Left cardiac atrium (tissue), 4 donors: ENCODE measurements at places on chromosomes 7 and 10. TPM values are rescaled to one million over a fixed set of nuclear protein-coding genes. Genes with fewer than 3 reads are reported as not detected.
A peak's percentile ranks its signal among the peaks of the same experiment; 100 is the strongest.

GRCh38 chr7:134778941-134779740, at the start of gene CALD1:
TSS of gene CALD1 (plus strand) at chr7:134779634. CDS start at chr7:134867734, 88,100 bp downstream.
- peak; percentile 80 for DNase-seq

GRCh38 chr7:32204361-32205018, 134.3 kb upstream of the PDE1C start:
- peak; percentile 73 for DNase-seq

- no peak for DNase-seq
Measured at GRCh38 chr10:522350-522749, 167.1 kb downstream of the DIP2C start.

DNA sequence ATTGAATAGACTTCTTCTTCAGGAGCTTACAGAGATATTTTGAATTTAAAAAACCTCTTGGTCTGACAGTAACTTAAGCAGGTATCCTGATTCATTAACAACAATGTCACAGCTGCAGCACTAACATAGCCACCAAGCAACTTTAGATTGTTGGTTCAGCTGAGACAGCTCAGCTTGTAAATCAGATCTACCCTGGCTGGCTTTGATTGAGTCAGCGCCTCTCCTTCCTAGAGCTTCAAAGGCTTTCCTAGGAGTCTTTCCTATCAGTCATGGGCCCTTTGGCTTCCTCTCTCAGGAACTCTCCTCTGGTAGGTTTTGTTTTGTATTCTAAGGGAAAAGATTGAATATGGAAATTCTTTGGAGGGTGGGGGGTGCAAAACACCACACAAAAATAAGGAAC, 70.7 kb upstream of the STEAP4 start:
- no peak for DNase-seq

- no peak for DNase-seq
Measured at GRCh38 chr7:44709945-44710596, 38.6 kb upstream of the ZMIZ2 start.

DNA sequence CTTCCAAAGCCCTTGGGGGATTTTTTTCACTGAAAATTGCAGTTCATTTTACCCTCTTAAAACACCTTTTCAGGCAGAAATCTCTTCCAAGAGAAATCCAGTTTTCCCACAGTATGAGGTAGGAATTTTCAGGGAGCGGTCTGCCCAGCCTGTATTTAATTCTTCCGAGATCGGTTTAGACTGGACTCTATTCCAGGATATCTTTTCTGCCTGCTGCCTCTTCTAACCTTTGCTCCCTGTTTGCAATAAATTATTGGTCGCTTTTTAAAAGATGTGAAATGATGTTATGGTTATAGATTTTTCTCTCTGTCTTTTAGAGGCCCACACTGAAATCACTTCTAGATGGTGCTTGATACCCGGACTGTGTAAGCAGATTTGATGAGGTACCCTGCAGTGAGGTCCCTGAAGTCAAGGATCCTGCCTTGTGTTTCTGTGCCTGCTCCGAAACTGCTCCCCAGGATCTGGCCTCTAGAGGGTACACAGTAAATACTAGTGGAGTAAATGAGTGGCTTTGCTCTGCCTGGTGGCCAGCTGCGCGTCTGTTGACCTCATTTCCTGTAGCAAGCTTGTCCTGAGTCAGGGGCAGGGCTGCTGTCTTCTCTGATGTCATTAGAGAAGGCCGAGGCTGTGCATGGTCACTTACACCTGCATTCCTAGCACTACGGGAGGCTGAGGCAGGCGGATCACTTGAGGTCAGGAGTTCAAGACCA, 191.6 kb downstream of the FANK1 start:
- no peak for DNase-seq

GRCh38 chr10:103696411-103697145, 158.8 kb downstream of the SH3PXD2A start:
- peak; percentile 88 for DNase-seq

GRCh38 chr7:73892003-73892999, 31.3 kb downstream of the TMEM270 start:
- peak; percentile 57 for DNase-seq

DNA sequence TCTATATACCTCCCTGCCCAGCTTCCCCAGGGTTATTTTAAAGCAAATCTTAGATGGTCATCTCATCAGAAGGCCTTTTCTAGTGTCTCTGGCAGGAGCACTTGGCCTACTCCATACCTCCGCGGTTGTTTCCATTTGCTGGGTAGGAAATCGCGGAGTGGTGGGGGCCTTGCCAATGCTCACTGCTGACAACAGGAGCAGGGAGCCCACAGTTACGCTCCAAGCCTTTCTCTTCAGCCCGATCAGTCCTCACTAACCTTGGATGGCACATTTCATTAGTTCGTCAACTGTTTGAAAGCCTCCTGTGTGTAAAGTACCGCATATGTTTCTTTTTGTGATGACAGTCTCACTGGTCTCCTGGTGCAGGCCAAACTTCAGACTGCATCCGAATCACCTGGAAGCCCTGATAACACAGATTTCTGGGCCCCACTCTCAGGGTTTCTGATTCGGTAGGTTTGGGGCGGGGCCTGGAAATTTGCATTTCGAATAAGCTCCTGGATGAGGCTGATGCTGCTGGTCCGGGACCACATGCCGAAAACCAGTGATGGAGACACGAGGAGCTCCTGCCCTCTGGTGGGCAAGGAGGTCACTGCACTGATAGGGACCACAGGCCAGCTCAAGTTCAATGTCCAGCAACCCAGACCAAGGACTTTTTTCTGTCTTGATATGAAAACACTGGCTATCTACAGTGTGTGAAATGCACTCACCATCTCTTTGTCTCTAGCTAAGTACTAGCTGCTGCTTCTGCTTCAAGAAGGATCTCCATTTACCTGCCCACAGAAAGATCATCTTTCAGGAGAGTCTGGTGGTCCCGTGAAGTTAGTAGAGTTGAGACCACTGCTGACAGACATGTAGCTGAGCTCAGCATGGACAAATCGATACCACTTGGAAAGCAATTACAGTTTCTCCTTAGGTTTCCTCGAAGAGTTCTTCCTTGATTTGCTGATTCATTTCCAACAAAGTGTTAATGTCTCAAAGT, 14.0 kb downstream of the LRGUK start:
- peak; percentile 73 for DNase-seq

DNA sequence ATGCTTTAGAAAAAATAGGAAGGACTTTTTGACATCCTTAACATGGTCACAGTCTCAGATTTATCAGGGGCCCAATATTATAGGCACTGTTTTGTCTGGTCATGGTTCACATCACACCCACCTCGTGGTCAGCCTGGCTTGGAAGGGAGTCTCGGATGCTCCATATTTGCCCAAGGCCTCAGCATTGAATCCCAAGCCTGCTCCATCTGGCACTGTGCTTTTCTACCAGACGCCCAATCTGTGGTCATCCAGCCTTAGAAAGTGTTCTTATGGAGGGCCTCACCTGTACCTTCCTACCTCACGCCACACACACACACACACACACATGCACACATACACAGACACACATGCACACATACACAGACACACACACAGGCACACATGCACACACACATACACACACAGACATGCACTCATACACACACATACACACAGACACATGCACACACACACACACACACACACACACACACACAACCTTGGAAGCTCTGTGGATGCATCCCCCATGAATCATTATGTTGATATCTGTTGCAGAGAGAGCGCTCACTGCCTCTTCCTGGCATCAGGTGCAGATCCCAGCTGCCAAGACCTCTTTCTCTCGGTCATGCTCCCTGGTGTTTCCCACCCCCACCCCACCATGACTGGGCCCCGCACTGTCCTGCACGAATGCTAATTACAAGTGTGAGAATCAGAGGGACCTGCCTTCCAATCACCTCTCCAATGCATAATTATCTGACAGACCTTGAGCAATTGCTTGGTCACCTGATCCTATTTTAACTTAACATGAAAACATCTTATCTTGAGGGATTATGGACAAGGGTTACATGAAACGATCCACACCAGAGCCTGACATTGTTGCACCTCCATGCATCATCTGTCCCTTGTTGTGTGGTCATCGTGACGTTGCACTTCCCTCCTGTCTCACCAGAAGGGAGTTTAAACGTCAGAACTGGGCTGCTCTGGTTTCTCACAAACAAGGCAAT, 122.7 kb upstream of the TMEM72 start:
- no peak for DNase-seq

DNA sequence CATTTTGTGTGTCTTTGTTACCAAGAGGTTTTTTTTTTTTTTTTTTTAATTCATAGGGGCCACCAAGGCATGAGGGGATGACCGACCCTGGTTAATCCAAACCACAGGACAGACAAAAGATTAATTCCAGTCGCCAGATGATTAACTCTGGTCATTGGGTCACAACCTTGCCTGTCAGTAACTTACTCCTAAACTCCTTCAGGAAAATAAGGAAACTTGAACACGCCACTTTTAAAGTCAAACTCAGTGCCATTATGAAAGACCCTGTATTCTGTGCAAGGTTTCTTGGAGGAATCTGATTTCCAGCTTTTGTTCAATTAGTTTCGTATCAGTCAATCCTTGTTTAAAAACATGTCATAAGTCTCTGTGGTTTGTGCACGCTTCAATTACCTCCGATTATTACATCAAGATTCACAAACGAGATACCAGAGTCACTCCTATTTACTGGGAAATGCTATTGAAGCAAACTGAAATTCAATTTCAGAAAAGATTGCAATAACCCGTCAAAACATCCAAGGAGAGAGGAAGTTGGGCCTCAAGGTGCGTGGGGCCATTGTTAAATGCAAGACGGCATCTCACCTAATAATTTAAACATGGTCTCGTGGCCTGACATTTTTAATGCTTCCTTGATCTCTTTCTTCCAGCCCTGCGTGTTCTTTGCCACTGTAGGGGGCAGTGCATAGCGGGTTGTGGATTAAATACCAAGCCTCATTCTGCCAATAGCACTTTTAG, 44.0 kb downstream of the NRP1 start:
- no peak for DNase-seq

DNA sequence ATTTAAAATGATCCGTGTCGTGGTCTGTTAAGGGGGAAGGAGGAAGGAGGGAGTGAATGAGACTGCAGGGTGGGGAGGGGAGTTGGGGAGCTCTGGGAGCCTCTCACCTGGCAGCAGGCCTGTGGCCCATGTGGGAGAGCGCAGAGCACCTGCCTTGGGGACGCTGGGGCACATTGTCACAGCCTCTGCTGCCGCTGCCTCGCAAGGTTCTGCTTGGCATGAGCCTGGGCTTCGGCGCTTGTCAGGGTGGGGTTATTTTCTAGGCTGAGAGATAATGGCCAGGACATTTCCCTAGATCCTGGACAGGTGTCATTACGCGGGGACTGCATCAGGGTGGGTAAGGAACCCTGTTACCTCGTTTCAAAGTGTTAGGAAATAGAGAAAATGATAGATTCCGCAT, 2.2 kb upstream of the SUN1 start:
- DNase-seq: peak; percentile 19

- no peak for DNase-seq
Measured at GRCh38 chr10:42477170-42477569, 161.2 kb downstream of the ZNF33B start.

GRCh38 chr10:45660876-45661411, 11.6 kb downstream of the ZFAND4 start:
- DNase-seq: no peak

- no peak for DNase-seq
Measured at GRCh38 chr10:58016614-58017013, 251.1 kb downstream of the IPMK start.

DNA sequence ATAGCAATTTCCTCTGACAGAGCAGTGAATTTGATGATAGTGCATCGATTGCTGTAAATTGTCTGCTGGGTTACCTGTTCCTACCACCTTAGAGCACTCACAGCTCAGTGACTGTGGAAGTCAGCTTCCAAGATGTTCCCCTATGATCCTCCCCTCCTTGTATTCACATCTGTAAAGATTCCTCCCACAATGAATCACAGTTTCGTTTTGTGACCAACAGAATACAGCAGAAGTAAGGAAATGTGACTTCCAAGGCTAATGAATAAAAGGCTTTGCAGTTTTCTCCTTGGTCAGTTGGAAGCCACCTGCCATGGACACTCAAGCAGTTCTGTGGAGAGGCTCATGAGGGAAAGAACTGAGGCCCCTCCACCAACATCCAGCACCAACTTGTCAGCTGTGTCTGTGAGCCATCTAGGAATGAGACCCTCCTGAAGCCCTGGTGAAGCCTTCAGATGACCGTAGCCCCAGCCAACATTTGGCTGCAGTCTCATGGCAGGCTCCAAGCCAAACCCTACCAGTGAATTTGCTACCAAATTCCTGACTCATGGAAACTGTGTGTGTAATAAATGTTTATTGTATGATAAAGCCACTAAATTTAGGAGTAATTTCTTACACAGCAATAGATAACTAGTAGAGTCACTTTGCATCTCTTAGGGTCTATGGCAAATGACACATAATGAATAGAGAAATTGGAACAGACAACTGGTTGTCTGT, 309.5 kb upstream of the NPVF start:
- DNase-seq: no peak

- DNase-seq: no peak
Measured at GRCh38 chr7:152872745-152873118, 113.2 kb downstream of the ACTR3B start.

- no peak for DNase-seq
Measured at GRCh38 chr10:111835574-111835973, 348.0 kb downstream of the GPAM start.

- DNase-seq: no peak
Measured at GRCh38 chr10:75427951-75428350, 3.5 kb upstream of the LRMDA start.

DNA sequence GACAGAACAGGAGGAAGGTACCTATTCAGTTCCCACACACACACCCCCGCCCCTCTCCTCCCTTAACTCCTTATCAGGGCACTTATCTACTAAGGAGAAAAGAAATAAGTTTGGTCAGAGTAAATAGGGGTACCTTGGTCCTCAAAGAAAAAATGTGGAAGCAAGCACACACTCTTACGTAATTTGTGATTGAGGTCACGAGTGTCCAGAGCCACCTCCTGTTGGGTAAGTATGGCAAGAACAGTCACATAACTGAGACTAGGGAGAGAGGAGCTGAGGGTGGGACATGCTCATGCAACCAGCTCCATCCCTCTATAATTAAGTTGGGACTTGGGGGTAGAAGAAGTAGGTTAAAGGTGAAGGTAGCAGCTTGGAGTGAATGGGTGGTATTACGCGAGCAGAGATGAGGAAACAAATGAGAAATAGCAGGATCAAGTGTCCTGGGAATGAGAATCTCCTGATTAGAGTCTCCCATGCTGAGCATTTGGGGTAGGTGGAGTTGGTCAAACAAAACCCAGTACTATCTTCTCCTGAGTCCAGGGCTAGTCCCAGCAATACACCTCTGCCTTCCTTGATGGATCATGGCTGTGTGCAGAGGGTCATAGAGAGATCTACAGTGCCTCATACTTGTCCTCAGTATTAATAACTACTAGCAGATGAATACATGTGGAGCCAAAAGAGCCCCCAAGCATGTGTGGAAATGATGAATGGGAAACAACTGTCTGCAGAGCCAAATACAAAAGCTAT, 77.1 kb downstream of the GSAP start:
- no peak for DNase-seq

- peak; percentile 22 for DNase-seq
Measured at GRCh38 chr7:15747301-15747700, 60.8 kb upstream of the MEOX2 start.

Gene FLNC
- 226 TPM for total RNA-seq

Gene OR9A2
- total RNA-seq: not detected

Gene KNDC1
- 0.50 TPM for total RNA-seq

Gene IFIT1B
- total RNA-seq: not detected

Gene SPDYE9
- not detected for total RNA-seq

Gene EVX1
- total RNA-seq: not detected

Gene NOD1
- 18.1 TPM for total RNA-seq

Gene ELN
- 166 TPM for total RNA-seq

Gene TAS2R5
- total RNA-seq: 0.58 TPM
